PC-9 (cell line): ENCODE measurements at places on chromosomes 5 and 9. TPM values are rescaled to one million over a fixed set of nuclear protein-coding genes. Genes with fewer than 3 reads are reported as not detected.

Gene TMOD1
- 6.8 and 7.1 TPM in 2 replicates for total RNA-seq

Gene PALM2AKAP2
- total RNA-seq = 2.1 and 3.1 TPM in 2 replicates

Gene FLT4
- not detected in 2 replicates for total RNA-seq

Gene AGPAT2
- total RNA-seq = 124 and 136 TPM in 2 replicates

Gene IFNB1
- total RNA-seq = not detected in 2 replicates

Gene SPIN1
- total RNA-seq = 102 and 112 TPM in 2 replicates

Gene MARCHF3
- 0.35 and 0.75 TPM in 2 replicates for total RNA-seq

Gene LHX2
- total RNA-seq = 0.90 and 1.4 TPM in 2 replicates

Gene PHF24
- not detected in 2 replicates for total RNA-seq

Gene PCDHB2
- total RNA-seq = 2.8 and 4.0 TPM in 2 replicates

Gene STPG3
- total RNA-seq = 0.45 and 0.46 TPM in 2 replicates

Gene MARCOL
- total RNA-seq = not detected in 2 replicates

Gene OR1J1
- not detected in 2 replicates for total RNA-seq

Gene ROR2
- not detected in 2 replicates for total RNA-seq

Gene SLC4A9
- 0.20 and 0.53 TPM in 2 replicates for total RNA-seq

Gene CCNI2
- total RNA-seq = 1.2 and 1.7 TPM in 2 replicates

Gene FOXD4L4
- 0.24 and 0.53 TPM in 2 replicates for total RNA-seq
